IMR-90 (cell line): ENCODE measurements at places on chromosomes 1 and 21. TPM values are rescaled to one million over a fixed set of nuclear protein-coding genes. Genes with fewer than 3 reads are reported as not detected.

- H3K27me3 ChIP-seq, result no peaks in the 10 kb centered on the region
- H3K4me3 ChIP-seq, result no peak overlapping the region
- DNase-seq, result no peak
- H3K4me1 ChIP-seq, result peaks cover 9% of the 10 kb centered on the region
- no peaks in the 10 kb centered on the region for H3K36me3 ChIP-seq
- no peak overlapping the region for H3K27ac ChIP-seq
These were observed 35.2 kb upstream of the EDEM3 start for GRCh38 chr1:184789884-184790283.

DNA sequence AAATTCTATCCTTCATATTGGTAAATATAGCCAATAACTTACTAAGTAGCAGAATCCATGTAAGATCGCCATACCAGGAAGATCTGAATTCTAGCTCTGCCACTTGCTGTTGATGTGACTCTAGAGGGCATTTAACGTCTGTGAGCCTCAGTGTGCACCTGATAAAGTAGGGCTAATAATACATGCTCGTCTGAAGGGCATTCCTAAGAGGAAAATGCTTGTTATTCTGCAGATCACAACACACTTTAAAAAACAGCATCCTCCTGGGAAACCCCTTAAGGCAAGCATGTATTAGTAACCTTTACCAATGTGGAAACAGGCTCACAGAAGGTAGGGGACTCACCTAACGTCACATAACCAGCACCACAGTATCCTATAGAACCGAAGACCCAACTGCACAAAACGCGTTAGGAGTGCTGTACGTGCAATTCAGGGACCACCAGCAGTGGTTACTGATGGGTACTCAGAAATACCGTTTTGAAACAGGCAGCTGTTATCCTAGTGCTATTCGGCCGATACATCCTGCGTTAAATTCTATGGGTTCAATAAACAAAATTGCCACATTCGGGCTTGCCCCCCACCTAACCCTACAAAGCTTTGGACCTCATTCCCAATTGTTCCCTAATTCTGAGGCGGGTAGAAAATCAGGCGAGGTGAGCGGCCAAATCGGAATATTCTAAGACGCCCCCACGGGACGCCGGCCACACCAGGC is 758 bp downstream of the DEPDC1 start:
- DNase-seq, result no peak
- no peaks in the 10 kb centered on the region for H3K36me3 ChIP-seq
- peaks cover 2% of the 10 kb centered on the region; the same call in 1 of the 2 replicates for H3K4me1 ChIP-seq

DNA sequence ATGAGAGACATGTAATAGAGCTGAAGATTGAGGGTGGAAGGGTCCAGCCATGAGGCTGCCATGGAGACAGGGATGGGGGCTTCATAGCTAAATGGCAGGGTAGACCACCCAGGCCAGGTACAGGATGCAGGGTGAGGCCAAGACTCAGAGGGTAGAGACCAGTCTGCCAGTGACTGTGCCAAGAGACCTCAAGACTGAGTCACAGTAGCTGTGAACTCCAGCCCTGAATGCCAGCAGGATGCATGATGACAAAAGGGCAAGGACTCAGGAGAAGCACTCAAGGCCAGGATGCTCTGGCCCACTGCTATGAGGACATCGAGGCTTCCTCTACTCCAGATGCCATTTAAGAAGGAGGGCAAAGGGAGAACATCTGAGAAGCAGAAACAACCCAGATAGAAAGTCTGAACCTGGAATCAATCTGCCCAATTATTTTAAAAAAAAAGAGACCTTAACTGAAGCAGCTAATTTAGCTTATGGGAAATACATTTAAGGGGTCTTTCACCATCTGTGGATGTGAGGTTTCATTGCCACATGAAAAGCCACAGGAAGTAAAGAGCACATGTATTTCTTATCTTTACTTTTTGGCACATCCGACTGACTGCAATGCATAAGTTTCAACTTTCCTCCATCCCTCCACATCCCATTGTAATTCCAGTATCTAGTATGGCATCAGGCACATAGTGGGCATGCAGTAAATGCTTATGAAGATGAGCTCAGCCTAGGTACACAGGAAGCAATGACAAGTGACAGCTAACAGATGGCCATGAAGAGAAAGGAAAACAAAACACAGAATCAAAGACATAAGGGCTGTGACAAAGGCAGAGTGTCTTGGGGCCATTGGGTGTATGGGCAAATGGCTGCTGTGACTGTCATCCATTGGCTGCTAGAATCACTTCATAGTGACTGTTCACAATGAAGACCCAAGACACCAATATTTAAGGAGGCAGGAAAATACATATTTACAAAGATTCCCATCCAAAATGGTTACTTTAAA is 40.2 kb downstream of the SUSD4 start:
- H3K27ac ChIP-seq, result no peak overlapping the region
- H3K36me3 ChIP-seq, result no peaks in the 10 kb centered on the region
- no peak overlapping the region for H3K4me3 ChIP-seq
- no peak for DNase-seq
- peaks cover 23% of the 10 kb centered on the region for H3K27me3 ChIP-seq

The LDLRAD1 gene
- not detected in 2 replicates for total RNA-seq

GRCh38 chr1:100868364-100868995 is 26.2 kb downstream of the EXTL2 start:
- H3K27ac ChIP-seq, result no peak overlapping the region
- peaks cover 3% of the 10 kb centered on the region; the same call in 1 of the 2 replicates for H3K4me1 ChIP-seq
- H3K36me3 ChIP-seq, result no peaks in the 10 kb centered on the region
- DNase-seq, result peak; percentile 70

GRCh38 chr1:55337801-55338447 is 122.8 kb upstream of the USP24 start:
- no peaks in the 10 kb centered on the region for H3K4me1 ChIP-seq
- no peaks in the 10 kb centered on the region for H3K27me3 ChIP-seq
- no peak overlapping the region for H3K27ac ChIP-seq
- H3K4me3 ChIP-seq, result no peak overlapping the region
- peak; percentile 79 for DNase-seq

- no peaks in the 10 kb centered on the region for H3K36me3 ChIP-seq
- no peak for DNase-seq
- H3K4me1 ChIP-seq, result peaks cover 3% of the 10 kb centered on the region; the same call in 1 of the 2 replicates
- no peak overlapping the region for H3K27ac ChIP-seq
- H3K27me3 ChIP-seq, result peaks cover 2% of the 10 kb centered on the region; the same call in 1 of the 2 replicates
These were observed 266.2 kb downstream of the LMO4 start for GRCh38 chr1:87594736-87595383.

The CFHR5 gene
- not detected in 2 replicates for total RNA-seq

GRCh38 chr1:52767596-52768280 is 41.5 kb downstream of the ZYG11B start:
- H3K27ac ChIP-seq, result no peak overlapping the region
- DNase-seq, result no peak
- peaks cover 6% of the 10 kb centered on the region for H3K4me1 ChIP-seq
- no peak overlapping the region for H3K4me3 ChIP-seq
- H3K36me3 ChIP-seq, result peaks cover 3% of the 10 kb centered on the region
- no peaks in the 10 kb centered on the region for H3K27me3 ChIP-seq

DNA sequence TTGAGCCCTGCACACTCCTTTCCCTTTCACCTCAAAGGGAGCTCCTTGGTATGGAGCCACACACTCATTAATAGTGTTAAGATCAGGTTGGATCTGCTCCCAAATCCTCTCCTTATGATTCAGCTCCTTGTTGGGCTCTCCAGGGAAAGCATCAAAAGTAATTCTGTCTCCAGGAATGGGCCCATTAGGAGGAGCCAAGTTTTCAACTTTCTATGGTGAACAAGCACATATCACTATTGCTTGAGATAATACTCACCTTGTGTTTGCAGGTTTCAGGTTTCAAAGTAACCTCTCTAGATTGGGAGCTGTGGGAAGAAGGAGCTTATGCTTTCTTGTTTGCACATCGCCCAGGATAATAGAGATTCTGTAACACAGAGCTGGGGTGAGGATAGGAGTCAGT is 164.8 kb downstream of the TNFSF18 start:
- H3K4me3 ChIP-seq, result no peak overlapping the region
- H3K27me3 ChIP-seq, result no peaks in the 10 kb centered on the region
- DNase-seq, result peak; percentile 49
- H3K36me3 ChIP-seq, result no peaks in the 10 kb centered on the region
- peaks cover 11% of the 10 kb centered on the region for H3K4me1 ChIP-seq

The EVA1B gene
- total RNA-seq, result 49.8 and 63.3 TPM in 2 replicates

DNA sequence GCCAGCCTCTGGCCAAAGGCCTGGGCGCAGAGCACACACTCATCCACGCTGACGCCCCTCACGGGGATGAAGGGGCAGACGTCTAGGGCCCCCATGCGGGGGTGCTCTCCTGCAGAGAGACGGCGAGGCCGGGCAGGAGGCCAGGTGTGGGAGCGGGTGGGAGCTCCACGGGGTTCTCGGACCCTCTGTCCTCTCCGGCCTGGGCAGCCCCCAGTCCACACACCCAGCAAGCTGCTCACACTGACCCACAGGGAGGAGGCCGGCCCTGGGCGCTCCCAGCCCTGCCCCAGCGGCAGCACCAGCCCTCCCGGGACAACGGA is 2.5 kb downstream of the FTCD start:
- DNase-seq, result no peak
- no peaks in the 10 kb centered on the region for H3K36me3 ChIP-seq
- peaks cover 2% of the 10 kb centered on the region for H3K4me1 ChIP-seq
- no peak overlapping the region for H3K4me3 ChIP-seq
- H3K27me3 ChIP-seq, result no peaks in the 10 kb centered on the region

DNA sequence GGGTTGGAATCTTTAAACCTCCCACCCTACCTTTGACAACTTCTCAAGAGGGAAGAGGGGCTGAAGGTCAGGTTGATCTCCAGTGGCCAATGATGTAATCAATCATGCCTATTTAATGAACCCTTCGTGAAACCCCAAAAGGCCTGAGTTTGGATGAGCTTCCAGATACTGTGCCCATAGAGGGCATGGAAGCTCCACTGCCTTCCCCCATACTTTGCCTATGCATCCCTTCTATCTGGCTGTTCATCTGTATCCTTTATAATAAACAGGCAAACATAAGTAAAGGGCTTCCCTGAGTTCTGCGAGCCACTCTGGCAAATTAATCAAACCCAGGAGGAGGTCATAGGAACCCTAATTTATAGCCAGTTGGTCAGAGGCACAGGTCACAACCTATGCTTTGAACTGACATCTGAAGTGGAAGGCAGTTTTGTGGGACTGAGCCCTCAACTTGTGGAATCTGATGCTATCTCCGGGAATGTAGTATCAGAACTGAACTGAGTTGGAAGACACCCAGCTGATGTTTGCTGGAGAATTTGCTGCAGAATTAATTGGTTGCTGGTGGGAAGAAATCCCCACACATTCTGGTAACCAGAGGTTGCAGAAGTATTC is 24.8 kb downstream of the S100A10 start:
- H3K27ac ChIP-seq, result no peak overlapping the region

GRCh38 chr1:112836642-112837041 is 119.4 kb downstream of the SLC16A1 start:
- H3K4me3 ChIP-seq, result no peak overlapping the region
- H3K4me1 ChIP-seq, result peaks cover 3% of the 10 kb centered on the region
- no peaks in the 10 kb centered on the region for H3K36me3 ChIP-seq

DNA sequence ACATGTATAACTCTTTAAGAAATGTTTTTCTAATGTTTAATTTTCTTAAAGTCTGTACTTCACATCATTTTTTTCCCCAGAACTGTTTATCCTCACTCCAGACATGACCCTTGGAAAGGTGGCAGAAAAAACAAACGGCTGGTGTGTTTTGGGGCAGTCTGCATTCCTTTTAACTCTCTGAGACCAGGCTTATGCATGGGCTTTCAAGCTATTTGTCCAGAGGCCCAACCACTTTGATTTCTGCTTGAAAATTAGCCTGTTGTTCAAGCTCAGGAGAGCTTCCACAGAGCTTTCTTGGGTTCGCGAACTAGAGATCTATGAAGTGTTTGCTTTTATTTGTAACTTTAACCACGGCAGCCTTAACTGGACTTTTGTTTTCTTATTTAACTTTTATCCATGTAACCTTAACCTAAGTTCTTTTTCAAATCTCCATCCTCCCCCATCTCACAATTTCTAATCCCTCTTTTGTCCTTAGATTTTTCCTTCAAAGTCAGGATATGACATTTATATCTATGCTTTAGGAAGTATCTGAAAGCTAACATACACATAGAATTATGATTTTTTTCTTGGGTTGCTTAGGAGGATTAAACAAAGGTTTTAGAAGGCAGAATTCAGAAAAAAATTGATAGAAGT is 111.8 kb downstream of the FGGY start:
- no peaks in the 10 kb centered on the region for H3K36me3 ChIP-seq
- H3K4me1 ChIP-seq, result peaks cover 3% of the 10 kb centered on the region; the same call in 1 of the 2 replicates
- DNase-seq, result peak; percentile 53
- H3K27ac ChIP-seq, result no peak overlapping the region

DNA sequence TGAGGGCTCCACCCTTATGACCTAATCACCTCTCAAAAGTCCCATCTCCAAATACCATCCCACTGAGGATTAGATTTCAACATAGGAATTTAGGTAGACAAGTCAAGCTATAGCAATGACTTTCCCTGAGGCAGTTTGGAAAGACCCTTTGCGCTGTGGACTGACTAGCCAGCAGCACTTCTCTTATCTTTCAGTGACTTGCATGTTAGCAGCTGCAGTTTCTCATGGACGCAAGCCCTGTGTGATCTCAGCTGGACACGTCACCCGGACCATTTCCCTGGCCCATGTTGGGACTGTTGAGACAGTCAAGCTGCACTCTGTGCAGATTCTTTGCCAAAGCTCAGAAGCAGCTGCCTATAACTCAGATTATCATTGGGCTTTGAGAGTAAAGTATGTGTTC is 408.1 kb upstream of the USP24 start:
- peaks cover 2% of the 10 kb centered on the region; the same call in 1 of the 2 replicates for H3K4me1 ChIP-seq
- peak overlapping the region; percentile 84; the same call in 1 of the 2 replicates for H3K27ac ChIP-seq
- no peak overlapping the region for H3K4me3 ChIP-seq
- H3K36me3 ChIP-seq, result no peaks in the 10 kb centered on the region

DNA sequence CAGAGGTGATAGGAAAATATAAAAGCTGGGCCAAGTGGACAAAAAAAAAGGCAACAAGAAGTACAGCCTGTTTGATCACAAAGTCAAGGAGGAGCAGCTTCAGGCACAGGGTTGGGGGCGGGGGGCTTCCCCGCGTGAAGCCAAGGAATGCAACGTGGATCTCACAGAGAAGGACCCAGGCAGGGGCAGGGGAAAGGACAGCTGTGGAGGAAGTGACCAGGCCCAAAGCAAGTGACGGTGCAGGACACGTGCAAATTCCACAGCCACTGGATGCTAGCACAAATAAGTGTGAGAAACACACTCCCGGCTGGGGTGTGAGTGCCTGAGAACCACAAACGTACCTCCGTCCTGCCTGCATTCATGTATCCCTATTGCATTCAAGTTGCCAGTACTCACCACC is 77.7 kb upstream of the DSCAM start:
- H3K27ac ChIP-seq, result no peak overlapping the region
- no peak for DNase-seq
- no peak overlapping the region for H3K4me3 ChIP-seq
- H3K27me3 ChIP-seq, result no peaks in the 10 kb centered on the region
- H3K36me3 ChIP-seq, result no peaks in the 10 kb centered on the region
- H3K4me1 ChIP-seq, result no peaks in the 10 kb centered on the region

DNA sequence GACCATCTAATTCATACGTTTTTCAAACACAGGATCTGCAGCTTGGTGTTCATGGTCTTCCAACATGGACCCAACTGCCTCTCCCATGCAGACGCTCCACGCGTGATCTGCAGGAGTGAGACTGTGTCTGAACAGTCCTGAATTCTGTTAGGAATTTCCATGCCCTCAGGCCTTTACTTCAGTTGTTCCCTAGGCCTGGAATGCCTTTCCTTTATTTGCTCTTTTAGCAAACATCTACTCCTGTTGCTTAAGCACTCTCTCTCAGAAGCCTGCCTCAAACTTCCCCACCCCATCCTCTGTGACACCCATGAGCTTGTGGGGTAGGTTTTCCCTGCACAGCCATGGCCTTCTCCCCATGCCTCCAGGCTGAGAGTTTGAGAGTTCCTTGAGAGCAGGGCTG is 73.7 kb downstream of the DMRTB1 start:
- no peaks in the 10 kb centered on the region; the same call in 1 of the 2 replicates for H3K27me3 ChIP-seq
- H3K36me3 ChIP-seq, result no peaks in the 10 kb centered on the region
- no peak for DNase-seq
- no peak overlapping the region for H3K27ac ChIP-seq

- H3K36me3 ChIP-seq, result no peaks in the 10 kb centered on the region
- DNase-seq, result no peak
- no peak overlapping the region for H3K27ac ChIP-seq
- H3K4me1 ChIP-seq, result no peaks in the 10 kb centered on the region
These were observed 81.7 kb upstream of the ATP1B1 start for GRCh38 chr1:169024800-169025271.
